Anterior cingulate cortex (tissue), 58 donors: ENCODE measurements at places on chromosomes 13 and 19.

DNA sequence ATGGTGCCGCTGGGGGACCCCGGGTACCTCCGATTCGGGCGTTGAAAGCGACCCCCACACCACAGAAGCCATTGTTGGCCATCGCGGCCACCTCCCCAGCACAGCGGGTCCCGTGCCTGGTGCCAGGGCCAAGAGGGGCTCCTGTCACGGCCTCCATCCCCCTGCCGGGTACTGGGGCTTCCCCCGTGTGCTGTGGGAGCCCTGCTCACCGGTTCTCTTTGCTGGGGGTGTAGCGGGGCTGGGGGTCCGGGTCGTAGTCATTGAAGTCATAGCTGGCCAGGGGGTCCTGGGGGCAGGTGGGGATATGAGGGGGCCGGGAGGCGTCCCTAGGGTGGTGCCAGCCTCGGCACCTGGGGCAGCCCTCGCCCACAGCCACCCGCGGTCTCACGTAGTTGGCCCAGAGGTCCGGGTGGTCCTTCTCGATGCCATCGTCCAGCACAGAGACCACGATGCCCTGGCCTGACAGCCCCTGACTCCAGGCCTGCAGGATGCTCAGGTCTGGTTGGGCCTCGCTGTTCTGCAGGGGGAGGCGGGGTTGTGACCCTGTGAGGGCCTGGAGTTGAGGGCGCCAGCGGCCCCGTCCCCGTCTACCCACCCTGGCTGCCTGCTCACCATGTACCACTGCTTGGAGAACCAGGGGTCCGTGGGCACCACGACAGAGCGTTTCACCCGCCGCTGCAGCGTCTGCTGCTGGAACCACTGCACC lies 2.4 kb downstream of the PCSK4 start:
- DNase-seq: no peak

DNA sequence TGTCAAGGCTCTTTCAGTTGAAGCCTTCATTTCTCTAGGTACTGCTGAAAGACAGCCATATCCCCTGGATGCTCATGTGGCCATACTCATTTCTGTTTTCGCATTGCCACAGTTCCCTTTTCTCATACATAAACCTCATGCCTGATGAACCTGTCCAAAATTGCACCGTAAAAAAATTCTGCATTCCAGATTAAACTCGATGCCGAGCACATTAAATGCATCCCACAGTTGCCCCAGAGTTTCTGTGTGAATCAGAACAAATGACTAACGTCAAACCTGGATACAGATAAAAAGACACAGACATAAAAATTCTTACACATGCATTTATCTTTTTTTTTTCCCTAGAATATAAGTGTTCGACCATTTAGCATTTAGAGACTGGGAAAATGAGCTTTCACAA lies 288.2 kb downstream of the COG6 start:
- DNase-seq: no peak

DNA sequence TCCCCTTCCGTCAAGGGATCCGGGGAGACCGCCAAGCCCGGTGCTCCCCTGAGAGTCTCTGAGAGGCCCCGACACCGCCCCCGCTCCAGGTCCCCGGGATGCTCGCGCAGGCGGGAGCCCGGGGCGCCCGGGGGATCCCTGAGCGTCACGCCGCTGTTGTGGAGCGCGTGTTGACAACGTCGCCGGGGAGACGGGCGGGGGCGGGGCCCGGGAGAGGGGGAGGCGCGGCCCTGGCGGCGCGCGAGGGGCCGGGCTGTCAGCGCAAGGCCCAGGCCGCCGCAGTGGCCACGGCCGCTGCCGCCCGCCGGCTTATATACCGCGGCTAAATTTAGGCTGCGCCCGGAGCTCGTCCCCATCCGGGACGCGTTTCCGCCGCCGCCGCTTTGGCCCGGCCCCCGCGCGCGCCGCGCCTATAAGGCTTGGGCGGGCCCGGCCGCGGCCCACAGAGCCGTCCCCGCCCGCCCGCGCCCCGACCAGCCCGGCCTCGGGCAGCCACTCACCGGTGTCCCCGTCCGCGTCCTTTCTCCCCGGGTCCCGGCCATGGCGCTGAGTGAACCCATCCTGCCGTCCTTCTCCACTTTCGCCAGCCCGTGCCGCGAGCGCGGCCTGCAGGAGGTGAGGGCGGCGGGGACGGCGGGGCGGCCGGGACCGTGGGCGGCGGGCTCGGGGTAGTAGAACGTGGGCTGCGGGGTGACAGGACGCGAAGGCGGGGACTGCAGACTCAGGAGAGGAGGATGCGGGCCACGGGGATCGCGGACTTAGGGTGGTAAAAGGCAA lies at the start of gene KLF2:
TSS of gene KLF2 (plus strand) at position 443 of the 777 bp plus-strand sequence. CDS start at position 541, 98 bp downstream.
- peak; percentile 43 for DNase-seq

- DNase-seq: no peak
These were observed 136.7 kb upstream of the TMTC4 start for GRCh38 chr13:100811024-100811865.

DNA sequence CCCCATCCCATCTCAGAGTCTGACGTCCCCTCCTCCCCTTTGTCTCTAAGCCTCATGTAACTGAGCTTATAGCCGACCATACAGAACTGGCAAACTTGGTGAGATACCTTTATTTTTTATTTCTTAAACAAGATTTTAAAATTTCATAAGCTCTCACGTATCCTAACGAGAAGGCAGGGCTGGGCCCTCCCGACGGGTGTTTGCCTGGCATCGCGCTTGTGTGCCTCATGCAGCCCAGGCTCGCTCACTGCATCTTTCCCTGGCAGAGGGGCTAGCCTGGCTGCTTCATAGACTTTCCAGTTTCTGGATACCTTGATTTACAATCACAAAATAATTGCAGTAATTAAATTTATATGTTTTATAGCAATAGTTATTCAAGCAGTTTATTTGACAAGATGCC lies 69.0 kb downstream of the GGACT start:
- DNase-seq: no peak
